ENCODE measurements at places on chromosomes 3 and 15.
A peak's percentile ranks its signal among the peaks of the same experiment; 100 is the strongest.

- peak; percentile 52 for DNase-seq
- no peak overlapping the region for H3K4me3 ChIP-seq
- H3K36me3 ChIP-seq, result no peaks in the 10 kb centered on the region
- H3K27ac ChIP-seq, result no peak overlapping the region
- H3K4me1 ChIP-seq, result no peaks in the 10 kb centered on the region
- H3K27me3 ChIP-seq, result no peaks in the 10 kb centered on the region
Measured at GRCh38 chr3:99499235-99500158, 138.9 kb upstream of the COL8A1 start.

DNA sequence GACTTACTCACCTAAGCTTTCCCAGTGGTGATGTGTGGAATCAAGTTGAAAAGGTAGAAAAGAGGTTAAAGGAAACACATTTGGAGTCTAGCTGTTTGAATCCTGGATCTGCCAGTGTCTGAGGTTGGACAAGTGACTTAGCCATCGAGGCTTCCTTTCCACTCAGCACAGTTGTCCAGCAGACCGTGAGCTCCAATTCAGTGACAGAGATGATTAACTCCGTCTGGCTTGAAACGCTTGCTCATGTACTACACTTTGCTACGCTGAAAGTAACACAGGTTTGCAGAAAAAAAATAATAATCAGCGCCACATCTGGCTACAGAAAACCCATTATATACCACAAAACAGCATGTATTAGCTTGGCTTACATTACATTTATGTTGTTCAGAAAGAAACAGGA, 364.9 kb upstream of the MCTP2 start:
- no peak overlapping the region for H3K4me3 ChIP-seq
- H3K27ac ChIP-seq, result no peak overlapping the region
- H3K27me3 ChIP-seq, result no peaks in the 10 kb centered on the region
- no peak for DNase-seq

DNA sequence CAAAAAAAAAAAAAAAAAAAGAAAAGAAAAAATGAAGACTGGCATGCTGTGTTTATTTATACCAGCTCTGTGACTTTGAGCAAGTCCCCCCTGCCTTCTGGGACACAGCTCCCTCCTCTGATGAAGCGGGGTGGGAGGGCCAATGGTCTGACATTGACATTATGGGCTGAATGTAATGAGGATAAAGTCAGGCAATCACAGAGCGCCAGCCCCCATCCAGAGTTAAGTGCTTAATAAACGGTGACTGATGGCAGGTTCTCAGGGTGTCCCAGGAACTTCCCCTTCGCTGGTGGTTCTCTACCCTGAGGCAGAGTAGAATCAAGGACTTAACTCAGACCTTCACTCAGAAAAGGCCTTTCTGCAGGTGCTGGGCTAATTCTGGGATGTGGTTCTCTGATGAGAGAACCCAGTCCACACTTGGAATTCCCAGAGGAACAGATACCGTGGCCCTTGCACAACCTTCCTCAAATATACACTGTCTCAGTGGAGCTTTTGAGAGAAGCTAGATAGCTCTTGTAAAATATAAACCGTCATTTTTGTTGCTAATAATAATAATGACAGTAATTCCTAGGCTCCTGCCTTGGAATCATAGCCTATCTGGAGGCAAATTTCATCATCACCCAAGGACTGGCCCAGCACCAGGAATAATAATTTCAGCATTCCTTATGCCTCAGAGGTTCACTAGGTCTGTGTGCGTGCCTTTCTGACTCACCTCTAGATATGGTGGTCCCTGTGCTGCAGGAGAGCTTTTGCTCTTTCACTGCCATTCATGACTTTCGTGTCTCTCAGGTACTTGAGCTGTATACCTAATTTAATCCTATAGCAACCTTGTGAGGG, 115.8 kb downstream of the RPLP1 start:
- no peak overlapping the region for H3K4me3 ChIP-seq
- DNase-seq, result no peak
- H3K27me3 ChIP-seq, result no peaks in the 10 kb centered on the region
- H3K4me1 ChIP-seq, result no peaks in the 10 kb centered on the region
- H3K36me3 ChIP-seq, result no peaks in the 10 kb centered on the region
- no peak overlapping the region for H3K27ac ChIP-seq

GRCh38 chr3:35305406-35305805, 333.9 kb upstream of the ARPP21 start:
- DNase-seq, result no peak
- H3K27me3 ChIP-seq, result no peaks in the 10 kb centered on the region
- H3K4me1 ChIP-seq, result no peaks in the 10 kb centered on the region
- no peaks in the 10 kb centered on the region for H3K36me3 ChIP-seq
- no peak overlapping the region for H3K4me3 ChIP-seq
- no peak overlapping the region for H3K27ac ChIP-seq

DNA sequence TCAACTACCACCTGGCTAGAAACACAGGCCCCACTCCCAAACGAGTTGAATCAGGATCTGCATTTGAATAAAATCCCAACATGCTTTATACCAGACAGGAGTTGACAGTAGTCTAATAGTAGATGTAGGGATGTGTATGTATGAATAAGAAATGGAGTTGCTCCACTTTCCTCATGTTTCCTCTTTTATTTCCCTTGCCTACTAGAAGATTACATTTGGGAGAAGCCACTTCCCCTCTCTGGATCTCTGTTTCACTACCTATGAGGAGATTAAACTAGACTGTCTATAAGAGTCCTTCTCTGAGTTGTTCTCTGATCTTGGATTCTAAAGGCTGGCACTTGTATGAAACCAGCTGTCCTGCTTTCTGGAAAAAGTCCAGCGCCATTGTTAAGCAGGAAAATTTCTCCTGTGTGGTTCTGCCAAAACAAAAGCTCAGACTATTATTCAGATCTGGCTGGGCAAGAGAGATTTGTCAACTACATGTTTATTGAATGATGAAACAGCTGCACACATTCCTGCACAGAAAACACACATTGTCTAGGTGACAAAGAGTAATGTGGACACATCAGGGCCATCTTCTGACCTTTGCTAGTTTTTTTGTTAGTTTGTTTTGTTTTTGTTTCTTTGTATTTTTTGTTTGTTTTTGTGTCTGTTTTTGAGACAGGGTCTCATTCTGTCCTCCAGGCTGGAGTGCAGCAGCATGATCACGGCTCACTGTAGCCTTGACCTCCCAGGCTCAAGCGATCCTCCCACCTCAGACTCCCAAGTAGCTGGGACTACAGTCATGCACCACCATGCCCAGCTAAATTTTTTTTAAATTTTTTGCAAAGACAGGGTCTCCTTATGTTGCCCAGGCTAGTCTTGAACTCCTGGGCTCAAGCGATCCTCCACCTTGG, 29.9 kb downstream of the ACP3 start:
- DNase-seq, result no peak
- H3K27me3 ChIP-seq, result no peaks in the 10 kb centered on the region
- no peaks in the 10 kb centered on the region for H3K36me3 ChIP-seq
- peaks cover 13% of the 10 kb centered on the region for H3K4me1 ChIP-seq
- H3K4me3 ChIP-seq, result no peak overlapping the region

- no peaks in the 10 kb centered on the region for H3K36me3 ChIP-seq
- no peak for DNase-seq
- no peak overlapping the region for H3K4me3 ChIP-seq
- peaks cover 7% of the 10 kb centered on the region for H3K4me1 ChIP-seq
- H3K27ac ChIP-seq, result no peak overlapping the region
Measured at GRCh38 chr3:121752772-121753171, 3.2 kb upstream of the GOLGB1 start.

DNA sequence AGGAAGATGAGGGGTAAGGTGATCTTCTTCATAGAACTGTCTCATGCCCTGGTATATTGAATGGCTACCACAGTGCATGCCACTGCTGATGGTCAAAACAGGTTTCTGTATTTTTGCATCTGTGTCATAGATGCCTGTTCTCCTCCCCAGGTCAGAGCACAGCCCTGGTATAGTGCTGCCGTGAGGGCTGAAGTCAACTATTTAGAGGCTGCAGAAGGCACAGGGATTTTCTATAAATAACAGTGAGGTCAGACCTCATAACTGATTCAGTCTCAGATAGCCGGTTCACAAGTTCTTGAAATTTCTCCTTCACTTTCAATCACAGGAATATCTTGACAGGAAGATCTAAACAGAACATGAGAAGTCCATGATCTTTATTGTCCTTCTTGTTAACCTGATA, 99.2 kb upstream of the NUDT16 start:
- H3K27ac ChIP-seq, result no peak overlapping the region
- no peaks in the 10 kb centered on the region for H3K27me3 ChIP-seq
- no peak for DNase-seq
- H3K4me3 ChIP-seq, result no peak overlapping the region
- no peaks in the 10 kb centered on the region for H3K36me3 ChIP-seq

DNA sequence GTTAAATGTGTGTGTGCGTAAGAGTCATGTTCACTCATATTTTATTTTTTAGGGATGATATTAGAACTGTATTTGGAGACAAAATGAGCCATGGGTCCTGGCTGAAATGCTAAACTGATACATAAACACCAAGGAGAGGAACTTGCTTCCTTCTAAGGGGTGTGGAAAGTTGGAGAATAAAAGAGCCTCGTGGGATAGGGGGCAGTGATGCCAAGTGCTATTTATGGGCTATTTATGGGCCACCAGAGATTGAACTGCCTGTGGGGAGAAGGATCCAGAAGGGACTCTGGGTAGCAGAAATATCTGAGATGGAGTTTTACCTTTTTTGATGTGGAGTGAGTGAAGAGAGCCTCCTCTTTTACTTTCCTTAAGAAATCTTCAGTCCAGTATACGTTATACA, 1.8 kb upstream of the ARNT2 start:
- no peak for DNase-seq
- no peak overlapping the region for H3K27ac ChIP-seq
- H3K4me3 ChIP-seq, result no peak overlapping the region
- peaks cover 4% of the 10 kb centered on the region for H3K36me3 ChIP-seq

DNA sequence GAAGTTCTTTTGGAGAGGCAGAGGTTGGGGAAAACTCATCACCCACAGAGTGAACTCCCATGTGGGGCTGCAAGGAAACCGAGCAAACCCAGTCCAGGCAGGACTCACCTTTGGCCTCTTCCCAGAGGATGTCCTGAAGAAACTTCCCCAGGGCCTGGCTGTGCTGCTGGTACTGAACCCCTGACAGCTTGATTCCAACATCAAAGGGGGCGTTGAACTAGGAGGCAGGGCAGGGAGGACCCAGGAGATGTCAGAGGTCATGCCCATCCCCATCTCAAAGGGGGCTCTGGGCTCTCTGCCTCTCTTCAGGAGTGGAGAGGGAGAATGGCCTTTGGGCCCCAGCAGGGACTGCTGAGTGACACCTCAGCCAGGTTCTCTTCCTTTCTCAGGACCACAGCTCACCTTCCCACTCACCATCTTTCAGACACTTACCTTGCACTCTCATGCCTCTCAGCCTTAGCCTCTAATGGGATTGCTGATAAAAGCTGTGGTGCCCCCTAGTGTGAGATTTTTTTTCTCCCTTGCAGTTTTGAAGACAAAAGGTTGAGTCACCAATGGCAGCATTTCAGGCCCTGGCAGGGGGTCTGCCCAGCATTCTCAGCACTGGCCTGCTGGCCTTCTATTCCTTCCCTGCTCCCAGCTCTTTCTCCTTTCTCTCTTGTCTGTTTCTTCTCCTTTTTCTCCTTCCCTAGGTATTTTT, 6.0 kb downstream of the GHRL start:
- DNase-seq, result peak; percentile 53
- H3K27ac ChIP-seq, result no peak overlapping the region
- H3K4me1 ChIP-seq, result peaks cover 16% of the 10 kb centered on the region
- H3K27me3 ChIP-seq, result no peaks in the 10 kb centered on the region
- H3K4me3 ChIP-seq, result no peak overlapping the region
- no peaks in the 10 kb centered on the region for H3K36me3 ChIP-seq

DNA sequence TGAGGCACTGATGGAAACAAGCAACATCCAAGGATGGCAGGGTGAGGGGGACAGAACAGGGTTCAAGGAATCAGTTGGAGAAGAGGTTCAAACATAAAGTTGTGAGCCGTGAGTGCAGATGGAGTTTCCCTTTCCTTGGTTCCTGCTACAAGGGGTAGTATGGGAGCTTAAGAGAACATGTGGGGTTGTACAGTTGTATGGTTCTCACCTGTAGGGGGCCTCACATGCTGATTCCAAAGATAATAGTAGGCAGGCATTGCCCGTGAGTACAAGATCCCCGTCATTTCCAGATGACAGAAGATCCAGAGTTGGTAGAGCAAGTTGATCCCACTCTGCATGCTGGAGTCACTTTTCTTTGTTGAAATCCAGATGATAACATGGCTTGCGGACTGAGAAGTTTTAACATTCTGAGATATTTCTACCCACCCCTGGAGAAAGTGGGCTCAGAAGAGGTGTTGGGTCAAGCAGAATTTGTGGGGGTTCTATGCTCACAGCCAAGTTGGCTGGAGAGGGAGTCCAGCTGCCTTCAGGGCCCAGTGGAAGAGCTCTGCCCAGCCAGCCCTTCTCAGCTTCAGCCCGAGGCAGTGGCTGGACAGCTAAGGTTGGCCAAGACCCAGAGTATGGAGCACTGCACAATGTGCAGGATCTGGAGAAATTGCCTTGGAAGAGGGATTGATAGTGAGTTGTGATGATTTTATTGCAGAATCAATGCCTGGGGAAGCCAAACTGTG, 141.8 kb downstream of the THSD4 start:
- H3K4me3 ChIP-seq, result no peak overlapping the region
- H3K4me1 ChIP-seq, result no peaks in the 10 kb centered on the region
- H3K27me3 ChIP-seq, result no peaks in the 10 kb centered on the region
- no peak for DNase-seq
- H3K36me3 ChIP-seq, result no peaks in the 10 kb centered on the region

GRCh38 chr3:27079427-27080257, 289.5 kb downstream of the NEK10 start:
- H3K4me1 ChIP-seq, result peaks cover 7% of the 10 kb centered on the region
- no peak overlapping the region for H3K4me3 ChIP-seq
- no peaks in the 10 kb centered on the region for H3K36me3 ChIP-seq
- no peaks in the 10 kb centered on the region for H3K27me3 ChIP-seq

DNA sequence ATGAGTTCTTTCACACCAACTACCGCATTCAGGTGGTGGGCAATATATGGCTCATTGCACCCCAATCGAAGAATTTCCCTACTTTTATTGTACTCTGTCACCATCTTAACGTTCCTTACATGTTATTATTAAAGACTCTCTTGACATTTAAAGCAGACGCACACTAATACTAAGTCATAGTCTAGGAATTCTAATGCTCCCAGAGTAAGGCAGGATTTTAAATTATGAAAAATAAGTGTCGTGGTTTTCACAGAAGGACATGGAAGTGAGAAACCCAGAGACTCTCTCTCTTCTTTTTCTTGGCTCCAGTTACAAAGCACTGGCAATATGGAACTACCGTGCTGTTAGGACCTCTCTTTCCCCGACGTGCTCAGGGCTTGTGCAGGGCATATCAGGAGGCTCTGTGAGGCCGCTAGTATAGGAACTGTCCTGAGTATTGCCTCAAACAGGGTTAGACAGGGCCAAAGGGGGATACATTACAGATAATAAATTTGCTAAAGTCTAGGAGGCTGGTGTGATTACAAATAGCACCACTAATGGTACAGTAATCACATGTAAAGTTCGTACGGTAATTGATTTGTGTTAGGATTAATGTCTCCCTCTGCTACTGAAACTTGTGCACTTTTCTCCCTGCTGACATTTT, 590.8 kb downstream of the FOXP1 start:
- H3K27ac ChIP-seq, result no peak overlapping the region
- no peaks in the 10 kb centered on the region for H3K36me3 ChIP-seq
- no peaks in the 10 kb centered on the region for H3K4me1 ChIP-seq
- no peak overlapping the region for H3K4me3 ChIP-seq
- no peaks in the 10 kb centered on the region for H3K27me3 ChIP-seq

GRCh38 chr3:128452678-128453275, 13.9 kb downstream of the DNAJB8 start:
- H3K27me3 ChIP-seq, result peaks cover 25% of the 10 kb centered on the region
- H3K4me3 ChIP-seq, result no peak overlapping the region
- no peak for DNase-seq
- peaks cover 5% of the 10 kb centered on the region for H3K4me1 ChIP-seq
- H3K27ac ChIP-seq, result no peak overlapping the region
- H3K36me3 ChIP-seq, result no peaks in the 10 kb centered on the region

Data from neural progenitor cell (in vitro differentiated cells).